ENCODE measurements at places on chromosomes 1 and 21.

- no peak for DNase-seq
These were observed 10.9 kb upstream of the BLACAT1 start for GRCh38 chr1:205466595-205467220.

- peak; percentile 30 for DNase-seq
These were observed 1.9 kb downstream of the CSMD2 start for GRCh38 chr1:34162852-34163766.

GRCh38 chr1:58220836-58221472 lies 325.6 kb downstream of the OMA1 start:
- no peak for DNase-seq

- no peak for DNase-seq
These were observed 186.4 kb downstream of the MRPL39 start for GRCh38 chr21:25420831-25421230.

- no peak for DNase-seq
These were observed 102.5 kb downstream of the KCNN3 start for GRCh38 chr1:154767315-154768240.

Measured in activated CD8-positive, alpha-beta T cell treated with anti-CD3 and anti-CD28 coated beads, Interleukin-2, amount 10 ng/mL, durations not matched to agents 7 days and 5 days (primary cell).